Heart right ventricle (tissue), 16 donors: ENCODE measurements at places on chromosomes 5 and 9. TPM values are rescaled to one million over a fixed set of nuclear protein-coding genes. Genes with fewer than 3 reads are reported as not detected.

Gene SLC2A6
- polyA plus RNA-seq: 5.6 TPM

Gene ERAP2
- 5.2 TPM for polyA plus RNA-seq

Gene RLN2
- 0.13 TPM for polyA plus RNA-seq

Gene BNC2
- polyA plus RNA-seq: 0.59 TPM

Gene IFNK
- not detected for polyA plus RNA-seq

Gene HMMR
- polyA plus RNA-seq: 0.20 TPM

Gene SEMA5A
- 4.0 TPM for polyA plus RNA-seq

Gene SH3GL2
- 0.73 TPM for polyA plus RNA-seq

Gene CDKN2B
- 1.1 TPM for polyA plus RNA-seq

Gene ANP32B
- 67.8 TPM for polyA plus RNA-seq

Gene HMGCR
- polyA plus RNA-seq: 6.0 TPM

Gene OR1J2
- not detected for polyA plus RNA-seq

Gene PCDHA9
- polyA plus RNA-seq: not detected

Gene DNM1
- polyA plus RNA-seq: 13.7 TPM

Gene PARP8
- 3.3 TPM for polyA plus RNA-seq

Gene PCDHB9
- 0.25 TPM for polyA plus RNA-seq

Gene C5orf46
- polyA plus RNA-seq: 20.6 TPM

Gene CDH12
- not detected for polyA plus RNA-seq

Gene PLEKHG4B
- not detected for polyA plus RNA-seq

Gene CFAP157
- polyA plus RNA-seq: 0.19 TPM

Gene IL3
- not detected for polyA plus RNA-seq

Gene TNFSF15
- 0.01 TPM for polyA plus RNA-seq

Gene DYNC2I2
- polyA plus RNA-seq: 60.1 TPM

Gene LRRC19
- not detected for polyA plus RNA-seq

Gene CERCAM
- polyA plus RNA-seq: 10.6 TPM

Gene GRIN3A
- 0.06 TPM for polyA plus RNA-seq

Gene NELFB
- 31.5 TPM for polyA plus RNA-seq

Gene PCDHGA7
- polyA plus RNA-seq: 6.4 TPM

Gene STKLD1
- polyA plus RNA-seq: 0.17 TPM

Gene SPINK4
- polyA plus RNA-seq: not detected
